ENCODE measurements at places on chromosomes 5 and 9.

DNA sequence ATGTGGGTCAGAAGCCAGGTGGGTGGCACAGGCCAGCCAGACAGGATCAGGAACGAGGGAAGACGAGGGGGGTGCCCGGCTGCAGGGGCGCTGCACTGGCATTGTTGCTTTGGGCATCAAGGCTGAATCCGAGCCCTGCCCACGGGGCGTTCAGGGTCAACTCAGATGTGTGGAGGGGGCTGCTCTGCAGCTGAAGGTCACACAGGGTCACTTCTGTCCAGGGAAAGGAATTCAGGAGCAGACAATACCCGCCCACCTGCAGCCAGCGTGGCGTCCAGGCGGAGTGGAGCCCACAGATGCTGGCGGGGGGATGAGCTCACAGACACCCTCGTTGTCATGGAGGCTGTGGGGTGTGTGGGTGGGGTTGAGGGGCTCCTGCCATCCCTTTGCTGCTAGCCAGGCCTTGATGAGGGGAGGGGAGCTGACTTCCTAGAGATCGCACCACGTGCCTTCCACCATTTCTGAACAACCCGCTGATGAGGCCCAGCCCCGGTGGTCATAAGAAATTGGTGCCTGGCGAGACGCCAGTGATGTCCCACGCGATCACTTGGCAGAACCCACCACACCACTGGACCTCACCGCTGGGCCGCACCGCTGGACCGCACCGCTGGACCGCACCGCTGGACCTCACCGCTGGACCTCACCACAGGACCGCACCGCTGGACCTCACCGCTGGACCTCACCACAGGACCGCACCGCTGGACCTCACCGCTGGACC lies 31.2 kb downstream of the MRPL36 start:
- DNase-seq, result no peak

GRCh38 chr5:74324556-74324955 lies 316.0 kb downstream of the ENC1 start:
- DNase-seq, result no peak

- no peak for DNase-seq
Observed at GRCh38 chr5:159936686-159937329, 20.5 kb downstream of the ADRA1B start.

DNA sequence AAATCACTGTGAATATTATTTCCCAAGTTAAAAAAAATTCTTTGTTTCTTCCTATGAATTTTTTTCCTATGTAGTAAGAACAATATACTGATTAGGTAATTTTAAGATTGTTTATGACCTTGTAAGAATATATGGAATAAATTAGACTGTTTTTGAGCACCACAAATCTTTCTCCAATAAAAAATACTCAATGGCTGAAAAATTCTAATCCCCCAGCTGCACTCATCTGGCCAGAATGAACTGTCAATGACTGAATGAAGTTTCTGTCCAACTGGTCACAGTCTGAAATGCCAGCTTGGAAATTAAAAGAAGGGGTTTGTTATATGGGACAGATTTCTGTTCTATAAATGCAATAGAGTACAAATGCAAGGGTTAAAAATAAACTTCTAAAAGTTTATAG lies 569.5 kb upstream of the SEMA6A start:
- no peak for DNase-seq

DNA sequence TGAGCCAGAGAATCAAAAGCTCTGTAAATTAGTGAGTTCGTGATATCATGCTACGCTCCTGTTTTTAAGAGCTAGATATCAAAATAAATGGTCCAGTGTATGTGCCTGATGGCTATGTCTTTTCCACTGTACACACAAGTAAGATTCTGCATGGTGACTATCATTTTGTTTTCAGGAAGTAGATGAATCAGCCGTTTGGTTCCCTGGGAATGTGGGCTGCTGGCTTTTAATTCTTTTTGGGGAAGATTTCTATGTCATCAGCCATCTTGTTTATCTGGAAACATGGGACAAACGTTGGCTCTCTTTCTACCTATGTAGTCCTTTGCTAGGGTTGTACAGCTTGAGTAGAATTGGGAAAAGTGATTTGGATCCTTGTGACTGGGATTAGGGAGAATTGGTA lies 126.7 kb downstream of the GRIA1 start:
- DNase-seq, result no peak

- DNase-seq, result peak; percentile 88
Observed at GRCh38 chr5:173764332-173765028, 123.7 kb upstream of the CPEB4 start.

DNA sequence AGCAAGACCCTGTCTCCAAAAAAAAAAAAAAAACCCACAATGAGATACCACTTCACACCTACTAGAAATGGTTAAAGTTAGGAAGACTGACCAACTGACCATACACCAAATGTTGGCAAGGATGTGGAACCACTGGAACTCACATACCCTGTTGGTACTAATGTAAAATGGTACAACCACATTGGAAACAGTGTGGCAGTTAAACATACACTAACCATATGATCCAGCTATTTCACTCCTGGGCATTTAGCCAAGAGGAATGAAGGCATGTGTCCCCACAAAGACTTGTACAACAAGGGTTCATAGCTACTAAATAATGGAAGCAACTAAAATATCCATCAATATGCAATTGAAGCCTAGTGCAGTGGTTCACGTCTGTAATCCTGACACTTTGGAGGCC lies 21.3 kb downstream of the NAIF1 start:
- no peak for DNase-seq

- no peak for DNase-seq
Observed at GRCh38 chr5:96254980-96255691, 177.9 kb downstream of the PCSK1 start.

DNA sequence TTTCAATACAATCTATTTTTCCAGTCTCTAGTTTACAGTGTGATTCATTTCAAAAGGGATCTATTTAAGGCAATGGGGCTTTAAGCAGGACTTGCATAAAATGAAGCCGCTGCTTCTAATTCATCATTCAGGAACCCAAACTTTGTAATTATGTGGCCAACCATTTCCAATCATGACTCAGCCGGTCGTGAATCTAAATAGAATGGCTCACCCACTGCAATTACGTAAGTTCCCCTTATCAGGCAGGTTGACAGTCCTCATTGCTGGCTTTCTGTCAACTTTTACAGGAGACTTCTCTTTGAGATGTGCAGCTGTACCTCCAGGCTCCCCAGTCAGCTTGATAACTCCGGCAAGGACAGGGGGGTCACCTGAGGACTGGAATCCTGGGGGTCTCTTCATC lies 152.8 kb upstream of the DAP start:
- DNase-seq, result peak; percentile 76

- no peak for DNase-seq
Observed at GRCh38 chr9:13677801-13678200, 398.3 kb upstream of the MPDZ start.

- DNase-seq, result no peak
Observed at GRCh38 chr9:112193572-112194288, 18.6 kb upstream of the SUSD1 start.

DNA sequence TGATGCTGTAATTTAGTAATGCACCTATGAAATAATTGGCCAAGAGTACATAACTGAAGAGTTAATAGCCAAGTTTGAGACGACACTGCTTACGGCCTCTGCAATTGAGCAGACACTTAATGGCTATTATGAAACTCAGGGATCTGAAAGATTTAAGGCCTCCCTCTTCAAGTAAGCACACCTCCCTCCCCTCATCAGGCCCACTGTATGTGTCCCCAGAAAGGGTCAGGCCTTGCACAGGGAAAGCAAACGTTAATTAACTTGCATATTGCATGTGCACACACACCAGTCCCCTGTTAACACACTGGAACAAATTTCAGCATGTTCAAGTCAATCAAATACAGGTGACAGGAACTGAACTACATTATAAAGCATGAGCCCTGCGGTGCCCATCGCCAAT lies 163.6 kb downstream of the SPOCK1 start:
- DNase-seq, result no peak

DNA sequence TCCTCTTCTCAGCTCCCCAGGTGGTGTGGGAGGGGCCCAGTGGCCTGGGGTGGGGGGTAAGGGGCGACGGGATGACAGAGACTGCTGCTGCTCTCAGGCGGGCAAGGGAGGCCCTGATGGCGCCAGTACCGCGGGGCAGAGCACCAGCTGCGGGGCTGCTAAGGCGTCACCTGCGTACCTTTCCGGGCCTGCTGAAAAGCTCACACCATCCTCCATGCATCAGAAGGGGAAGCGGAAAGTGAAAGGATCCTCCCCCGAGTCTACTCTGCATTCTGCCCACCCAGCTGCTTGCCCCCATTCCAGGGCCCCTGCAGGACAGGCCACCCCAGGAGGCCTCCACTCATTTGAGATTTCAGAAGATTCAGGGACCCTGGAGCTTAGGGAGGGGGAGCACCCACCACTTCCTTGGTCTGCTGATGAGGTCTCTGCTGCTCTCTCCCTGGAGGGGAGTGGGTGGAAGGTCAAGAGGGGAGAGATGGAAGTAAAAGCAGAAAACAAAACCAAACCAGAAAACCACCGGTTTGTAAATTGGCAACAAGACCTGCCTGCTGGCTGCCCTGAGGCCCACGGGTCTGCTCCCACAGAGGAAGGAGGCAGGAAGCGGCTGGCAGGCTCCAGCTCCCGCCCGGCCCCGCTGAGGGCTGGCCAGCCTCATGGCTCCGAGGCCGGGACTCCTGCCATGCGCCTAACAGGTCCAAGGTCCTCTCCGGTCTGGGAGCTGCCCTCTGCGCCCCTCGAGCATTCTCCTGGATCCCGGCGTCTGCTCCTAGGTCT lies 33.6 kb downstream of the PRRT1B start:
- DNase-seq, result no peak

- no peak for DNase-seq
Observed at GRCh38 chr5:96297290-96297689, 135.8 kb downstream of the PCSK1 start.

GRCh38 chr9:71909887-71910649 lies 925 bp downstream of the ABHD17B start:
- DNase-seq, result peak; percentile 27
